SIG-M5 (cell line): ENCODE measurements at places on chromosomes 3 and 15.

DNA sequence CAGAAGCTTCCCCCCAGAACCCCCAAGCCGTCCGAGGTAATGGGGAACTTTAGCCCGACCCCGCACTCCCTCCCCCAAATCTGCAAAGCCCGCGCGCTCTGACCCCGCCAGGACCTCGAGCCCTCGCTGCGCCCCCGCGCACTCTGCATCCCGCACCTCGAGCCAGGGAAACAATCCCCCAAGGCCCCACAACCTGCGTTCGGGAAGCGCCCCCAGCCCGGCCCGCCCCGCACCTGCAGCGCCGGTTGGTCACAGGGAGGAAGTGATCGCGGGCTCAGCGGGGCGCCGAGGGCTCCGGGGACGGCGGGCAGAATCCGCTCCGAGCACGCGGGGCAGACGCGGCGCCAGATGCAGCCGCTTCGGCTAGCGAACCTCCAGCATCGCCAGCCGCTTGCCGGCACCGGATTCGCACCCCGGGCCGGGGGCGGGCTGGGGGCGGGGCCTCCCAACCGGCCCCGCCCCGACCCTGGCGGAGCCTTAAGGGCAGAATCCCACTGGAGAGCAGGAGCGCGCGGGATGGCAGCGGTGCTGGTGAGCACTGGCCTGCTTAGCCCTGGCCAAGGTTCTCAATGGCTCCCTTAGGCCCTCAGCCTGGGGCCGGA lies at the start of gene CAMKV:
CAMKV (minus strand) TSS at position 382 of the 602 bp plus-strand sequence. CDS start 7,518 bp downstream, outside the sequence.
- DNase-seq: no peak

DNA sequence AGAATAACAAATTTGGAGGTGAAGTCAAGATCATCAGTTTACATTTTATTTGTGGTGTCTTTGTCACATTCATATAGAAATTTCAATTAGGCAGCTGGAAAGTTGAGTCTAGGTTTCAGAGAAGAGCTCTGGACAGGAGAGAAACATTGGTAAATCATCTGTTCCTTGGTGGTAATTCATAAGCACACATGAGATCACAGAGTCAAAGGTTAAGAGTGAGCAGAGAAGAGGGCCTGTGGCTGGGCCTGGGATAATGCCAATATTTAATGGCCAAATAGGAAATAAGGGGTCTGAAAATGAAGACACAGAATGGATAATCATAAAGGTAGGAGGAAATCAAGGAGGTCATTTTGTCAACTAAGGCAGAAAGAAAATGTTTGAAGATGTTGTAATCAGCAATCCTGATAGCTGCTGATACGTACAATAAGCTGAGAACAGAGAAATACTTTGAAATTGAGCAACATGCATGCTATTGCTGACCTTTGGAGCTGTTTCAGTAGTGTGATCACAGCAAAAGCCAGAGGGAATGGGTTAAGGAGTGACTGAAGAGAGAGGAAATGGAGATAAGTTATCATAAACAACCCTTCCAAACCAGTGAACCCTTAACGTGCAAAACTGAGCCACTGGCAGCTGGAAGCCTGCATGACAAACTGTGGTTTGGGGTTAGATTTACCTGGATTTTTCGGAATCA lies 692.8 kb downstream of the AGBL1 start:
- DNase-seq: no peak

DNA sequence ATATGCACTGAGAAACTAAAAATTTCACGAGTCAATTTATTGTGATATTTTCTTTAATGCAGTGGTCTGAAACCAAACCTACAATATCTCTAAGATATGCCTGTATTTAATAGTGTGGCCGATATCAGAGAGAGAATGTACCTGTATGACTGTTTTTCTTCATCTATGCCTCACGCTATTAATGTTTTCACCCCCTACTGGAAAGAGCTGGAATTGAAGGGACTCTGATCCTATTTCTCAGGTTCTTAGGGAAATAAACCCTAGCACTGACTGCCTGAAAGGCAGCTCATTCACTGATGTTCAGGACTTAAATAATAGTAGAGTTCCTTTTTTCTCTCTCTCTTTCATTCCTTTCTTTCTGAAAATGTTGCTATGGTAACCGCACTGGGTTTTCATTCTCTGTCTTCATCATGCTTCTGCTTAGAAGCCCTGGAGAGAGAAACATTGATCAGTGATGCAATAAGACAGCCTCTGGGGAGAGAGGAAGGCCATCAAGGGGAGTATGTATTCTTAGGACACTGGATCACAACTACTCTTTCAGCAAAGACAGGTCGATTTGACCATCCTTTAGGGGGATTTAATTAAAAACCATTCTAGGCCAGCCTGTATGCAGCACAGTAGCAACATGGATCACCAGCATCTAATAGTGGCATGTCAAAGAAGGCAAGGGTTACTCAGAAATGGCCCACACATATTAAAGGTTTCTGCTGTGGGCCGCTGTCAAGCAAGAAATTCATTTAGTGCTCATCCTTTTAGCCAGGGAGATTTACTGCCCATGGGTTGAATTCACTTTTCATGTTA lies 1135.7 kb downstream of the IGSF11 start:
- no peak for DNase-seq

- DNase-seq: no peak
Measured at GRCh38 chr3:137770066-137770834, 6.1 kb downstream of the SOX14 start.

- peak; percentile 12 for DNase-seq
Measured at GRCh38 chr15:84600331-84600686, 500 bp upstream of the ZSCAN2 start.

GRCh38 chr3:39150803-39151631 lies 2.4 kb downstream of the CSRNP1 start:
- DNase-seq: no peak

- DNase-seq: no peak
Measured at GRCh38 chr3:125078951-125079674, 23.3 kb upstream of the HEG1 start.

DNA sequence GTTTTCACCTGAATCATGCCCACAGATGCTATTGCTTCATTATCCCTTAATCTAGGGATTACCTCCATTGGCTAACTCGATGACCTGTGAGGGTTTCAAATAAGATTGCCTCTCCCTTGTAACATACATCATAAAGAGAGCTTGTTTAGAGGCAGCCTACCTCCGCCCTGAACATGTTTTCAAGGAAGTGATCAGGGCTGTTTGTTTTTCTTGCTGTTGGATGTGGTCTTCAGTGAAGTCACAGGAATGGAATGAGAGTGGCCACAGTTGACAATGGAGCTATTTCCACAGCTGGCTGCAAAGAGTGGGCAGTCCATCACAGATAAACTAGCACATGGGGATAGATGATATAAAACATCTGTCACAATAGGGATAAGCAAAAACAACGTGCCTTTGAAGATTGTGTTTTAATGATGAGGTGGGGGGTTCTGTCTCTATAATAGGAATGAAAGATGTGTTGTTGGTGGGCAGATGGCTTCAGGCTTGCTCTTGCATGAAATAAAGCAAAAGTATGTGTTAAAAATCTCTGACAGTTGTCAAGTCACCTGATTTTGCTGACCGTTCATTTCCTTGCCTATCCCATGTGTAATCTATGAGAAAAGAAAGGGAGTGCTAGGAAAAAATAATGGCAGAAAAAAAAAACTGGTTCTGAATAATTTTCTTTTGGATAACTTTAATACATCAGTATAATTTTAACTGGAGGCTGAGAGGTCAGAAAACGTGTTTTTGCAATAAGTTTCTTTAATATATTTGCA lies 642.3 kb downstream of the RBMS3 start:
- DNase-seq: no peak

- no peak for DNase-seq
Measured at GRCh38 chr3:171250444-171250843, 209.8 kb downstream of the TNIK start.

DNA sequence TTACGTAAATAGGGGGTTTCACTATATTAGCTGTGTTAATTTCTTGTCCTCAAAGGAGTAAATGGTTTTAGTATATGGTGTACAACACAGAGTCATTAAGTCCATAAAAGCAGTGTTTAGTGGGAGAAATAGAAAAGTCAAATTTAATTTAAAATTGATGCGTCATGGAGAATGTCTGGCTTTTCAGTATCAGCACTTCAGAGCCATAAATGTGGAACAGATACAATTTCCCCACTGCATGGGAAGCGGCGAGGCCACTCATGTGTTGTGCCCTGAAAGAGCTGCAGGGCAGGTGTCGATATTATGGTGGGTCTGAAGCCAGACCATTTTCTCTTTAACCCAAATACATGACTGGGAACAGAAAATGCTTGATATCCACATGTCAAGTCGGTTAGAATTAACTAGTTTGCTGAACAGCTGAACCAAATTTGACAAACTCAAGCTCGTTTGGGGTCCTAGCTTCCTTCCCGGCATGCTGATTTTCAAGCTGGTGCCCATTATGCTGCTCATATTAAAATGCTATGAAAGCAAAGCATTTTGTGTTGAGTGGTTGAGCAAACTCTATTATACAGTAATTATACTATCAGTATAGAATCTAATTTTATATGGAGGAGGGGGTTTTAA lies 364.6 kb upstream of the TBL1XR1 start:
- DNase-seq: no peak

- DNase-seq: no peak
Measured at GRCh38 chr15:101038327-101039003, 119.3 kb downstream of the LRRK1 start.

DNA sequence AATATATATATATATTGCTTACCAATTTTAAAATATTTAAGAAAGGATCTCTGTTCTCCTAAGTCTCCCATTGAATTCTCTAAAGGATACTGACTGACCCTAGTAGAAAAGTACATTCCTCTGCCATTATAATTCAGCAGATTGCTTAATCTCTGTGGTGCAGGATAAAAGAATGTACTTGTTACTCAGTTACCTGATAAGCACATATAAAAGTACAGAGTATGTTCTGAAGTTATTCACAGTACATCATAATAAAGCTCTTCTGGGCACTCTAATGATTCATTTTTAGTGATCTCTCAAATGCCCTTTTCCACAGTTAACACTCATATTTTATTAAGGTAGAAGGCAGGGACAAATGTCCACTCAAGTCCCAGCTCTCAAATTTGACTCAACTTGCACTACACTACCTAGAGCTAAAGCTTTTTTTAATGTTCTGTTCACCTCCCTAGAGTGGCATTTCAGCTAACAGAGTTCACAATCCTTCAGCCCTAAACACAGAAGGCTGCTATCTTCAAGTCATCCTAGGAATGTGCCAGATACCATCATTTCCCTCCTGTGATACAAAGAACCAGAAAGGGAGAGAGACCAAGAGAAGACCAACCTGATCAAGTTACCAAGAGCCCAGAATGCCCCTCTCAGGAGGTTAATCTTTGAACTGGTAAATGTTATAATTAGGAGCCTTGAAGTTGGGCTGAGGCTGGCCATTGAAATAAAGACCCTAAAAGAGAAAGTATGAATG lies 53.3 kb downstream of the MEIS2 start:
- DNase-seq: no peak
